Activated CD4-positive, alpha-beta T cell treated with anti-CD3 and anti-CD28 coated beads, Interleukin-2, amount 50 U/mL, for 1 hour (primary cell): ENCODE measurements at places on chromosomes 7 and 10.

DNA sequence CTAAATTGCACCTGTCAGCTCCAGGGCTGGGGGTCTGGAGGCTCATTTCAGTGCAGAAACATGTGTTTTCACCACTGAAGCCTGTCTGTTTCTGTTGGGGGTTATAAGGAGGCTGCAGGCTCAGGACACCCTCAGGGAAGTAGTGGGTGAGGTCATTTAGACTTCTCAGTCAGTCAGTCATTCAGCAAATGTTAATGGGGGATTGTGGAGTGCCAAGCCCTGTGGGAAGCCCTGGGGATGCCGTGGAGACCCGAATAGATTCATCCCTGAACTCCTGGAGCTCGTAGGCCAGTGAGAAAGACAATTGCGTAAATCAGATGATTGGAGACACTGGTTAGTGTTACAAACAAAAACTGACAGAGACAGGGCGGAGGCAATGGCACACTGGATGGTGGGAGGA lies 19.2 kb downstream of the LHPP start:
- DNase-seq = no peak

DNA sequence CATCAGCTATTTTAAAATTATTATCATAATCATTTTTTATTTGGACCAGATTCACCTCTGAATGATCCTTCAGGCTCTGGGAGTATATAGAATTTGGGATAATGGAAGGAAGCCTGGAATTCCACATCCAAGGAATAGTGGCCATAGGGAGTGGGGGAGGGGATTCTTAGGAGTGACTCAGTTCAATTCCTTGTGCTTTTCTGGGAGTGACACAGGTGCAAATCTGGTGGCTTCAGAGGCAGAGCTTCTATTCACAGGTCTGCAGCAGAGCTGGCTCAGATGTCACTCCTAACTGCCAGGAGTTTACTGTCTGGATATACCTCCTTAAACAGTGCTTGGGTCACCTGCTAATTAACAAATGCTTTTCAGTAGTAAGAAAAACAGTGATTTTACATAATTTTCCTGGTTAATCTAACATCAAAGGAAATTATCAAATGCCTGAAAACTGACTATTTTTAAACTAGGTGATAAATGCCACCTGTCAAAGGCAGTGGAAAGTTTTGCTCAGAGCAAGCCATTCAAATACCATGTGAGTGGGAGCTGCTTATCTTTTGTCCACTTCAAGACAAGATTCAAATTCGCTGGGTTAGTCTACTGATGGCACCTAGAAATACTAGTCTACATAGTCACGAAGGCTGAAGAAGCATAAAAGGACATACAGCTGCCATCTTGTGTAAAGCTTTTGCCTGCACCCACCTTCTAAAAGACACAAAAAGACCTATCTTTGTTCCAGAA lies 106.7 kb upstream of the LAMB4 start:
- no peak for DNase-seq

- no peak for DNase-seq
Measured at GRCh38 chr10:69645296-69646184, 15.5 kb downstream of the FAM241B start.

- DNase-seq = no peak
Measured at GRCh38 chr7:27920281-27920946, 180.5 kb downstream of the TAX1BP1 start.

GRCh38 chr10:111335826-111336225 lies 259.0 kb downstream of the ADRA2A start:
- no peak for DNase-seq

DNA sequence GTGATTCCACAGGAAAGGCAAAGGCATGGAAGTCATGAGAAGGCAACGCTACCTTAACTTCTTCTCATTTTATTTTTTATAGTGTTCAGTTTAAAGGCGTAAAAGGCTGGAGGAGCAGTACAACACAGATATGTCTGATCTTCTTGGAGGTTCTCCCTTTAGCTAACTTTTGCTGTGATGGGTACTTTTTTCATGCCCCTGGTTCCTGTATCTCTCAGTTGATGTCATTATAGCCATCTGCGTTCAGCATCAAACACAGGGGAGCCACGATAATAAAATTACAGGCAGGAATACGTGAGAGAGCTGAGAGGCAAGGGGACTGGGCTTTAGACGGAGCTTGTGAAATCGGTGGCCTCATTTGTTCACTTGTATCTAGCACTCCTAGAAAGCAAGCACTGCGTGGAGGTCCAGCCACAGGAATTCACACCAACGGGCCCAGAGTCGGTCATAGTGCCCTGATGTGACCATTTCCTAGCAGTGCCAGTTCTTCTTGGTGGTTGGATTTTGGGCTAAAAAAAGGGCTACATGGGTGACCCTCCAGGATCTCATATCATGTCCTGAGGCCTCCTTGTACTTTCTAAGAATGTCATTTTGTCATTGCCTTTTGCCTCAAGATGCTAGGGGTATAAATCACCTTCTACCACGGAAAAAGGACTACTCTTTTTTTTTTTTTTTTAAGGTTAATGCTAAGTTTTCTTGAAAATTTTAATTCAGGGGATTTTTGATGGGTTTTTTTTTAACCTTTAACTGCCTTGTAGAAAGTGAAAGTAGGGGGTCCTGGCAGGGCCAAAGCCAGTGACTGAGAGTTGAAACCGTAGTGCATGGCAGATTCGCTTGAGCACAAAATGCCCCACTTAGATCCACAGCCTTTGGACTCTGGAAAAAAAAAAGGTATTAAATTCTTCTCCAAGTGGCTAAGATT lies 191.5 kb downstream of the CELF2 start:
- no peak for DNase-seq

DNA sequence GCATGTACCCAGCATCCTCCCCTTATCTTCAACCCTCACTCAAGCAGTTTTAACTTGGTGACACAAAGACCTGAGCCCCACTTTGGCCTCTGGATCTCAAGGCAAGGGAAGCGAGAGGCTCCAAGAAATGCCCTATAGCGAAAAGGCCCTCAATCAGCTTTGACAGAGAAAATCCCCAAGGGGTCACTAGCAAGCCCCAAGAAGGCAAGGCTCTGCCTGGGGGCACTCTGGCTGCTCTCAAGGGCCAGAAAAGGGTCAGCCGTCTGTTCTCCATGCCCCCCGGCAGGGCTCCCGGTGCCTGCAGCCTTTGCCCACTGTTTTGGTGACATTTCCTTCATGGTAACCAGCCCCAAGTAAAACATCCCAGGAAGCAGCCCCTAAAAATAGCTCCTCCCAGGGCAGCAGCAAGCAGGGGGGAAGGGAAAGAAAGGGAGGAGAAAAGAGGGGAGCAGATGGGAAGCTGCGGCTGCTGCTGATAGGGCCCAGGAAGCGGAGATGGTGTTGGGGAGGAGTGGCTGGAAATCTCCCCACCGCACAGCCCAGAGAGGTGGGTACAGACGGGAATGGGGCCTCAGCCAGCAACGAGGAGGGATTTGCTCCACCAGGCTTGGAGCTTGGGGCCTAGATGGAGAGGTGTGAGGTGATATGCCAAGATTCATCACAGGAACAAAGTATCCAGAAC lies 7.1 kb downstream of the CAMK2G start:
- no peak for DNase-seq

DNA sequence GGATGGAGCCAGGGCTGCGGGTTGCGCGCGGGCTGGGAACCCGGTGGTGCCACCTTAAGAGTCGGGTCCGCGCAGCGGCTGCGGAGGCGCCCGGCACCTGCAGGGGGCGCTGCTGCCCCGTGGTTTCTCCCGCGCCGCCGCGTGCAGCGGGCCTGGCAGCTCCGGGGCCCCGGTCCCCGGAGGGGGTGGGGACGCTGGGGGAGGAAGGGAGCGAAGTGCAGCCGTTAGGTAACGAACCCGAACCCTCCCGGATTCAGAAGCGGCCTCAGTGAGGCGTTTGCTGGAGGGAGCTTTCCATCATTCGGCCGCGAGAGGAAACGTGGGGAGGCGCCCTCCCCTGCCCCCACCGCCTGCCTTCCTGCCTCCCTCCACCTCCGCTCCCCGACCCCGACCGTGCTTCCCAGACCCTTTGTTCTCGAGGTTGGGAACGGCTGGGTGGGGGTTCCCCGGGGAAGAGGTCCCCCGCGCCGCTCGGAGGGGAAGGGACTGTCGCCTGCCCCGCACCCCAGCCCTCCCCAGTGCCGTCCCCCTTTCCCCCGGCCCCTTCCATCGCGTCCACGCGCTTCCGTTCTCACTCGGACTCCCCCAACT lies 29.6 kb downstream of the SKIDA1 start:
- DNase-seq = peak; percentile 86

DNA sequence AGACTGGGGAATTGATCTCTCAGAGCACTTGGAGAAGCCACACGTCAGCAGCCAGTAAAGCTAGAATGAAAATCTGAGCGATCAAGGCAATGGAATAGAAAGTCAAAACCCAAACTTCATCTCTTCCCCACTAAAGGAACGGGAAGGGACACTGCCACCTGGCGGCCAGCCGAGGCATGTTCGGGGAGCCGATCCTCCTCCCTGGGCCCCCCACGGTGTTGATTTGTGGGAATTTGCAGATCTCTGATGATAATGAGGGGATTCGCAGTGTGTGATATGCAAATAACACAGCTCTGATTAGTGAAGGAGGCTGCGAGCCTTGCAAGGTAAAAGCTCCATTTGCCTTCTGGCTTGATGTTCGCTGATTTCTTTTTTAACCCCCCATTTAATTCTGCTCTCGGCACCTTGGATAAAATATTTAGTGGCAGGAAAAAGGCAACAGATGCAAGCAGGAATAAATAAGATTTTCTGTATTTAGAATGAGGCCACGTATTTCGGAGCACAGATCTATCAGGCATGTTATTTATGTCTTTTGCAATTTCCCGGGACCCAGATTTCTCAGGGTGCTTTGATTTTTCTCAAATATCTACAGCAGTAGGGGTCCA lies 258.6 kb downstream of the PAXIP1 start:
- no peak for DNase-seq

GRCh38 chr7:97595439-97595838 lies 136.4 kb upstream of the TAC1 start:
- no peak for DNase-seq

- DNase-seq = no peak
Measured at GRCh38 chr7:42070068-42070467, 166.9 kb downstream of the GLI3 start.
